NCI-H526 treated with DMSO at 0.1 percent for 48 hours (cell line): ENCODE measurements at places on chromosomes 3 and 15.

- DNase-seq, result no peak
Measured at GRCh38 chr15:60932051-60932915, 296.8 kb downstream of the RORA start.

DNA sequence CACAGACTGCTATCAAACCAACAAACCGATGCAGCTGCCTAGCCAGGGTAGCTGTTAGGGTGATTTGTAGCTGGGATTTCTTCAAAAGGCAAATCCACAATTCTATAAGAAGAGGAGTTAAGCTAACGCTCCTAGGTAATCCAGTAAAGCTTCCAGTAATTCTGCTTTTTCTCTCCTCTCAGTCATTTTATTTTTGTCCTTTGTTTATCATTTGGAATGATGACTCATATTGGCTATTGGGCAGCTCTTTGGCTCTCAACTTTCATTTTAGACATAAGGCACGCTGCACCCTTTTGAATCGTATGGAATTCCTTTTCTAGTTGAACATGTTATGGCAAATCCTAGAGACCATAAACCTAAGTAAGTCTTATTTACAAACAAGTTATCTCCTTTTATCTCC, 53.2 kb upstream of the PPARG start:
- no peak for DNase-seq

DNA sequence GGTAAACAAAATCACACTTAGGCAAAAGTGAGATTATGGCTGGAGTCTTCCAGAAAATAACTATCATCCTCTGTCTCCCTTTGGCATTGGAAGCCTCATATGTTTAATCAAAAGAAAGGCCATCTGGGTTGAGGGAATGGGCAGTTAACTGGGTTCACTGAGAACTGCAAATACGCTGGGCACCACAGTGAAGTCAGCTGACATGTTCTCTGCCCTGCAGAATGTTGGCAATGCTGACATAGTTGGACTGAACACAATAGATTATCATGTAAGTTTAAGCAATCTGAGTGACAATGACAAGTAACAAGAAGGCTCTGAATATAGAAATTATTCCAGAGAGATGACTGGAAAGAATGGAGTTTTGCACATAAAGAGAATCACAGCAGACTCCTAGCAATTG, 43.8 kb upstream of the SLC25A26 start:
- no peak for DNase-seq

DNA sequence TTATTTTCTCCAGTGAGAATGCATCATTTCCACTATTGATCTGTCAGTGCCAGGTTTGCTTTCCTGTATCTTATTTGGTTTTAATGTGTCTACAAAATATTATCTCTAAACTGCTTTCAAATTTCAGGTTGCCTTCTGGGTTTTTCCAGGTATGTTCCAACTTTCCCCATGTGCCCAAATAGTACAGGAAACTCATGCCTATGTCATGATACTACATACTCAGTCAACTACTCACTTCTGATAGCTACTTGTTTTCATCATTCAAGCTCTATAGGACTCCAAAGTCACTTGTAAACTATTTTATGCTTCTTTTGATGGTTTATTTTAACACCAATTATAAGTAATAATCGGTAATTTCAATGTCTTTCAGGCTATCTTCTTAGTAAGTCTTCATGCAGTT, 134.8 kb upstream of the TTC14 start:
- no peak for DNase-seq

- no peak for DNase-seq
Measured at GRCh38 chr3:54897028-54897711, 30.7 kb downstream of the LRTM1 start.

DNA sequence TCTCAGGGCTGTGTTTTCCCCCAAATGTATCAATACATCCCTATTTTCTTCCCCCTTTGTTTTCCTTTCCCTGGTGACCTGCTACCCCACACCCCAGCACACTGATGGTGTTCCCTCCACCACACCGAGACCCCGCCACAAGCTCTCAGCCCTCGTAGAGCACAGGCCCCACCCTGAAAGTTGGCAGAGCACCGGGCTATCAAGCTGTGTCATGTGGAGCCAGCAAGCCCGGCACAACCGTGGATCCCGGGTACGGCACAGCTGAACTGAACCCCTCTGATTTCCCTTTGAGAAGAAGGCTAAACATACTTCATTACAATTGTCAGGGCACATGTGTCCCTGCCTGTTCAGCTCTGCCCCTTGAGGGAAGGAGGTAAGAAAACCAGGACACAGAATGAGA, 69.9 kb downstream of the LRIG1 start:
- no peak for DNase-seq

- DNase-seq, result peak; percentile 84
Measured at GRCh38 chr3:66863205-66864111, 134.6 kb upstream of the KBTBD8 start.

DNA sequence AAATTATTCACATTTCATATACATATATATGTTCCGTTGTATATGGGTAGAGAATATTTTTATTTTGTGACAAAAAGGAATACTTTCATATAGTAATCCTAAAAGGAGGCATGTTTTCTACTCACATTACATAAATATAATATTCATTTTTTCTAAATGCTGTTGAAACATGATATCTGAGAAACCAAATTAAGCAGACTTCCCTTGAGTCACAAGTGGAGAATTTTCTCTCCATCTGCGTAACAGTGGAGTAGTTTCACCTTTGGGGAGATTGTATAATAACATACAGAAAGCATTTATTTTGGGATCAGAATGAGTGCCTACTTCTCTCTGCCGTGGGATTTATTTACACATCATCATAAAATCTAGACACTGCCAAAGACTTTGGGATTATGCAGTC, 849.8 kb downstream of the NSUN3 start:
- no peak for DNase-seq

DNA sequence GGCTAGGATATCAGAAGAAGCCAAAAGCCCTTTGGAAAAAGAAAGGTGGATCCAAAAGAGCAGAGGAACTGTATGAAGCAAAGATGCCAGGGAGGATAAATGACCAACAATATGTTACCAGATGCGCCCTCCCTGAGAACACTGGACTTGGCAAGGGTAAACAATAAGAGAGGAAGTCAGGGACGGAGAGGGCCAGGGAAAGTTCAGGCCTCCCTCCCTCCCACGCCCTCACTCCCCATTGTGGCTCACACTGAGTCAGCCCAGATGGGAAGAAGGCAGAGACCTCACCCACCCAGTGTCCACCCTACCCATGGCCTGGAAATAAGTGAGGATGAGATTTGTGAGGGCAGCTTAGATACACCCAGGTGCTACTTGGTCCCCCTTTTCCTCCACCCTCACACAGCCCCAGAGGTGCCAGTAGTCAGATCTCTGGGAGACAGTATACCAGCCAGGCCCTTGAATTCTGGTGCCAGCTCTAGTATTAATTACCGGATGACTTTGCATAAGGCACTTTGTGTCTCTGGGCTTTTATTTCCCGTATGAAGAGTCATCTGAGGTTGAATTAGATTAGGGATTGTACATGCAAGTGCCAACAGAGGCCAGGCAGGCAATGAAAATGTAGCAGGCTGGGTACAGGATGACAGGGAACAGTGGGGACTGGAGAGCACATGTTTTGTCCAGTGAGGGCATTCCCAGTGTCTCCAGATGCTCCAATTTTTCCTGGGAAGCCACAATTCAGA, 35.1 kb upstream of the FRMD4B start:
- no peak for DNase-seq

GRCh38 chr3:171606151-171606751, 146.0 kb upstream of the TNIK start:
- DNase-seq, result no peak

- peak; percentile 86 for DNase-seq
Measured at GRCh38 chr3:119463171-119464169, at the start of gene TMEM39A. Gene TMEM39A, minus strand, starts transcription at chr3:119463615. Its CDS starts 1,541 bp downstream, at chr3:119462074.
